DMS53 (cell line): ENCODE measurements at places on chromosomes 1 and 21.

DNA sequence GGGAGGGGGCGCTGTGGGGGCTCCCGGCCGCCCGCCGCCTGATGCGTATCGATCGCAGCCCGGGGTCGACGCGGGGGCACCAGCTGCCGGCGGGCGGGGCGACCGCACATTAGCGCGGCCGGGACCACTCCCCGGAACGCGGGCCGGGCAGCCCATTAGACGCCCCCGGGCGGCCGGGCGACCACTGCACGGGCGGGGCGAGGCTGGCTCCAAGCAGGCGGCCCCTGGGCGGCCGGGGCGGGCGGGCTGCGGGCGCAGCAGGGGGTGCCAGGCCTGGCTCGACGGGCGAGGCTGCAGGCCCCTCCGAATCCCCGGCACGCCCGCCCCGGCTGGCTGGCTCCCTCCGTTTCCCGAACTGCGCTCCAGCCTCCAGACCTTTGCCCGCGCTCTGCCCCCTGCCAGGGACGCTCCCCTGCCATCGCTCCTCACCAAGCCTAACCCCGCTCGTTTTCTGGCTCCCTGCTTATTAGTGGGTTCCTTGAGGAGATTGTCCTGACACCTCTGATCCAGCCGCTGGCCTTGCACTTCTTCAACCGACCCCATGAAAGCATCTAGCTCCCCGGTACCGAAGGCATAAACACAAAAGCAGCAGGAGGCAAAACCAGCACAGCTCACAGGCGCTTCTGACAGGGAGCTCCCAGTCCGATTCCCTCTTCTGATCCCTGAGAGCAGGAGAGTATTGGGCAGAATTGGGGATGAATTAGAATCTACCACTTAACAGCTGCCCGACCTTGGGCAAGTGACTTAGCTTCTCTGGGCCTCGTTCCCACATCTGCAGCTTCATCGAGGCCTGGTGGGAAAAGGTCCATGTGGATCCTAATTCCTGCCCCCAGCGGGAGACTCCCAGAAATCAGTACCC, 92.6 kb upstream of the CASZ1 start:
- DNase-seq = no peak

- no peak for DNase-seq
Measured at GRCh38 chr1:247366926-247367645, 35.4 kb upstream of the ZNF496 start.

GRCh38 chr1:230208619-230209261, 141.7 kb downstream of the GALNT2 start:
- DNase-seq = peak; percentile 26

- peak; percentile 8 for DNase-seq
Measured at GRCh38 chr1:28064064-28064463, 24.3 kb downstream of the EYA3 start.

GRCh38 chr1:10553118-10553517, 78.4 kb downstream of the PEX14 start:
- peak; percentile 26 for DNase-seq

DNA sequence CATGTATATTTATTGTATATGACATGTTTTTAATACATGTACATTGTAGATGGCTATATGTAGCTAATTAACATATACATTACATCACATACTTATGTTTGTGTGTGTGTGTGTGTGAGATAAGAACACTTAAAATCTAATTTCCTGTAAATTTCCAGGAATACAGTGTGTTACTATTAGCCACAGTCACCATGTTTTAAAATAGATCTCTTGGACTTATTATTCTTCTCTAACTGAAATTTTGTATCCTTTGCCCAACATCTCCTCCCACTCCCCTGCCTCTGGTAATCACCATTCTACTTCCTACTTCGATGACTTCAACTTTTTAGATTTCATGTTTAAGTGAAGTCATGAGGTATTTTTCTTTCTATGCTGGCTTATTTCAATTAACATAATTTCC, 64.8 kb downstream of the FCRL5 start:
- peak; percentile 37 for DNase-seq

- DNase-seq = no peak
Measured at GRCh38 chr1:193763266-193763665, 576.9 kb upstream of the B3GALT2 start.

GRCh38 chr1:59103457-59103856, 193.4 kb upstream of the FGGY start:
- no peak for DNase-seq

GRCh38 chr21:44498280-44499210, 41.5 kb downstream of the KRTAP10-1 start:
- peak; percentile 54 for DNase-seq

GRCh38 chr1:220876511-220877376, 2.5 kb upstream of the HLX start:
- peak; percentile 54 for DNase-seq

DNA sequence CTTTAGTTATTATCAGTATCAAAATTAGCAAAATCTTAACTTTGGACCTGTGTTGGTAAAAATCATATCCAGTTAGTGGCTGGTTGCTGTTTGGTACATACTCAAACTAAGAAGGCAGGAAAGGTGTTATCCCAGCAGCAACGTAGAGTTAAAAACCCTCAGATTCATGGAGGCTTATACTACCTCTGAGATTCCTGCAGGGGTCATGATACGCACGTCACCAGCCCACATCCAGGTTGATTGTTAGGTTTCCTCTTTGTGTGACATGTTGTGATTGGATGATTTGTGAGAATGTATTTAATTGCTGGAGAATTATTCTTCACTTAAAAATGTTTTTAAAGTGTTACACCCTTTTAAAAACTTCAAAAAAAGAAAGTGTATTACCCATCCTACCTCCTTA, 423.3 kb upstream of the ADGRL2 start:
- peak; percentile 21 for DNase-seq
